ENCODE measurements at places on chromosomes 7 and 10.
A peak's percentile ranks its signal among the peaks of the same experiment; 100 is the strongest.

DNA sequence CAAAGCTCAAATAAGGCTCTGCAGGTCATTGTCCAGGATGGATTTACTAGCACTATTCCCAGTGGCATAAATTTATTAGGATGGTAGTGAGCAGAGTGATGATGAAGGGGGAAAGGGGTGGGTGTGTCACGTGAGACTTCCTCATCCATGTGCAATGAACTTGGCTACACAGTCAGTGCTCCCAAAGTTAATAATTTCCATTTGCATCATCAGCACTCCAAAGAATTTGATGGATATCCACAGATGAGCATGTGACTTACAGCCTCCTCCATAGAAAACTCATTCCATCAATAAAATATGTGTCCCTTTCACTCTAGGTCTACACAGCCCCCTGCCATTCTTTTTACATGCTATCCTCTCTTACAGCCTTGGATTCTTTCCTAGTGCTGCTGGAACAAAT, 142.6 kb upstream of the PLPP4 start:
- no peak for DNase-seq

- no peak for DNase-seq
Observed at GRCh38 chr10:4699950-4700730, 125.9 kb upstream of the AKR1E2 start.

DNA sequence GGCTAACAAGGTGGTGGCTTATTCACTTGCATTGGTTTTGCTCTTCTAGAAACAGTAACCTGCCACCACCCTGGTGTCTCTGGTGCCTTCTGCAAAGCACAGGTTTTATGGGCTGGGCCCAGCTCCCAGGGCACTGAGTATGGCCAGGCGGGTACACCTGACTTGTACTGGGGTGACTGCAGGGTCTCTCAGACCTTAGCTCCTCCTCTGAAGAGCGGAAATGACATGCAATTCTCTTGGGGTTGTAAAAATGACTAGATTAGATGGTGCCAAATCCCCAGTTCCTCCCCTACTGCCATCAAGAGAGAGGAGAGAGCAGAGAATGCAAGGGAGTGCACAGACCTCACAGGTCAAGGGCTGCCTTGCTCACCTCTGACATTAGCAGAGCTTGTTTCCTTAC, 14.7 kb downstream of the ESYT2 start:
- no peak for DNase-seq

- no peak for DNase-seq
Observed at GRCh38 chr10:13183625-13184024, 22.3 kb downstream of the MCM10 start.

- DNase-seq: no peak
Observed at GRCh38 chr7:104431930-104432329, 103.5 kb downstream of the LHFPL3 start.

DNA sequence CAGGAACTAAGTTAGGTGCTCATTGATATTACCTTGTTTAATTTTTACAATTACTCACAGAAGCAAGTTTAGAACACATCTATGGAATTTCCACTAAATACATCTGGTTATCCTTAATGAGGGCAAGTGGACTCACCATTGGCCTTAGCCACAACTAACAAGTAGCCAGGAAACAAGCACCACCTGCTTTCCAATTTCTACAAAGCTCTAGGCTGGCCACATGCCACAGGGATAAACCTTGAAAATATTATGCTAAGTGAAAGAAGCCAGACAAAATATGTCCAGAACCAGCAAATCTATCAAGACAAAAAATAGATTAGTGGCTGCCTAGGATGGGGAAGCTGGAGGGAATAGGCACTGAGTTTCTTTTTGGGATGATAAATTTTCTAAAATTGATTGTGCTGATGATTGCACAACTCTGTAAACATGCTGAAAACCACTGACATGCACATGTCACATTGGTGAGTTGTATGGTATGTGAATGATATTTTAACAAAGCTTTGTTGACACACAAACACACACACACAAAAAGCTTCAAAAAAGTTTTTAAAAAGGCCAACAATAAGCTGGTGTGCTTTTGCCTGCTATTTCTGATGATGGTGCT, 179.4 kb downstream of the CPEB3 start:
- no peak for DNase-seq

DNA sequence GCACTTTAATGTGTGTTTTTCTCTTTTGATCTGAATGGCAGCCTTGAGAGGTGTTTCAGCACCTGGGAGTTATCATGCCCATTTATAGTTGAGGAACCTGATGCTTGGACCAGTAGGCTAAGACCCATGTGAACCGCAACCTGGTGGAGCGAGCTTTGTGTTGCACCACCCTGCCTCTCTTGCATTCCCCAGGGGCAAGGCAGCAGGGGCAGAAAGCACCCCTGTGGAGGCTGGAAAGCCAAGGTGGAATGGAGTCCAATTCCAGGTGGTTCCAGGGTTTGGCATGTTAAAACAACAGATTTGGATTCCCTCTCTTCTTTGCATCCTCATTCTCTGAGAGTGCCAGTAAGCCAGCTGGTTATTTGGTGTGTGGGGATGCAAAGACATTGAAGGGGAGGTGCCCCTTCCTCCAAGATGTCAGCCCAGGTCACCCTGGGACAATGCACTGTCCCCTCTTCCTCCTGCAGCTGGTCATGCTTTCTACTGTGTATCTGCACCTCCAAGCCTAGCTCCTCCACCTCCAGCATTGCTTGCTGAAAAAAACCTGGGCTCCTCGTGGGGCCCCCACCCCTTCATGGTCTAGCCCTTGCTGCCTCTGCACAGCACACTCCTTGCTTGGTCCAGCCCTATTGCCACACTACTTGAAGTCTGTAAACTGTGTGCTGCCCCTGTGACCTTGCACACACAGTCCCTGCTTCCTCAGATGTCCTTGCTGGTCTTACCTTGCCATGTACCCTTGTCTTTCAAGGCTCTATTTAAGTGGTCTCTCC, 5.6 kb upstream of the CDH23 start:
- no peak for DNase-seq

GRCh38 chr10:48604039-48604990, 558 bp downstream of the ARHGAP22 start:
- DNase-seq: no peak

DNA sequence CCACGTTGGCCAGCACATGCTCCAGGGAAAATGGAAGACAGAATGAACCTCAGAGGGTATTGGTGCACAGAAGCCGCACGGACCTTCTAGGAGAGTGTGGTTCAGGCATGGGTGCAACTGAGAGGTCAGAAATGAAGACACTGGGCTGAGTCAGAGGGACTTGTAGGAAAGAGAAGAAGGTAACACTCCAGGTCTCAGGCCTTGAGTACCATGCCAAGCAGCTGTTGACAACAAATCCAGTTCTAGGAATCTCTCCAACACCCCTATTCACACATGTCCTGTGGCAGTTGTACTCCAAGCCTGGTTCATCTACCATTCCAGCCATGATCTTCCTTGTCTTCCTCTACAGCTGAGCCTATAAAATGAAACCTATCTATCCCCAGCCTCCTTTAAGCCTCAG, 251.6 kb downstream of the USP6NL start:
- DNase-seq: no peak

DNA sequence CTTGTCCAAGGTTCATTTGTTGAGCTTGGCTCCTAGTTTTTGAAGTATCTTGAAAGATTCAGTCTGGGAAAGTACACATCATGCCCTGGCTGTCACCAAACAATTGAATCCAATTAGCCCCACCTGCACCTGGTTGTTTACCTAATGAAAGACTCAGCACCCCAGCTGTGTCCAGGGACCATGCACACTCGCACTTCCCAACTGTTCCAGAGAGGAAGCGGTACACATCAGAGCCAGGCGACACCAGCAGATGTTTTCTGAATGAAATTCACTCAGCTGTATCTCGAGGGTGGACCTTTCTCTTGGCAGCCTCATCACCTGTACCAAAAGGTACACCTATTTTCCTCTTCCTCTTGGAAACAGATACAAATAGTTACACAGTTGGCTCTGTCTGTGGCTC, 216.4 kb upstream of the LRGUK start:
- peak; percentile 66 for DNase-seq

- DNase-seq: no peak
Observed at GRCh38 chr7:5382281-5382892, 41.2 kb downstream of the TNRC18 start.

DNA sequence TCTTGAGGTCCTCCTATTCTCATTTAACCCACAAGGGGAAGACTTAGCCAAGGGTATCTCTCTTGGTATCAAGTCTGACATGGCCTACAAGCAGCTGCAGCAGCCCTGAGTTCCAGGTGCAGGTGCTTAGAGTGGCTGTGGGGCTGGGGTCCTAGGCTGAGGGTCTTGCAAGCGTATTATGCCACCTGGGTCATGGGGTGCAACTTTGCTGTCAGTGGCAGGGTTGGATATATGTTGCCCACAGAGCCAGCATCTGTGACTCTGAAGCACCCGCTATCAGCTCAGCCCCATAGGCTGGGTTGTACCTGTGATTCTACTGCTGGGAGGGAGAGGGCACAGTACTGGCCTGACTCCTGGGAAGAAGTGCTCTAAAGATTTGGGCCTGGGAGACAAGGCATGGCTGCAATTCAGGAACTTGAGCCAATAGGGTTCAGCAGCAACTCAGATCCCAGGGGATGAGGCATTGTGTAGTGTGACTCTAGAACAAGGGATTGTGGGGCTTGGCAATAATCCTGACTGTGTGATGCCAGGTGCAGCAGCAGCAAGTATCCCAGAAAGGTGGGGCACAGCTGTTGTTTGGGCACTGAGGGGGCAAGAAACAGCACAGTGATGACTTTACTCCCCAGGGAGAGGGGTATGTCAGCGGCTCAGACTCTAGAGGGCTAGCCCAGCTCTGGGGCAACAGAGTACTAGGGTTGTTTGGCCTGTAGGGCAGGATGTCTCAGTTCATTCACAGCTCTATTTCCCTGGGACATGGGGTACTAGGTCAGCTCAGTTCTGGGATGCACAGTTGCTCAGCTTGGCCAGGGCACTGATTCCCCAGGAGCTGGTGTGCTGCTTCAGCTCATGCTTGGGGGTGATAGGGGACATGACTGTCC, 41.4 kb downstream of the NEURL1 start:
- no peak for DNase-seq

- DNase-seq: no peak
Observed at GRCh38 chr10:101130141-101130540, 959 bp upstream of the TLX1 start.

All from DMS79 treated with DMSO at 0.1 percent for 48 hours (cell line).